ENCODE measurements at places on chromosomes 5 and 9.

DNA sequence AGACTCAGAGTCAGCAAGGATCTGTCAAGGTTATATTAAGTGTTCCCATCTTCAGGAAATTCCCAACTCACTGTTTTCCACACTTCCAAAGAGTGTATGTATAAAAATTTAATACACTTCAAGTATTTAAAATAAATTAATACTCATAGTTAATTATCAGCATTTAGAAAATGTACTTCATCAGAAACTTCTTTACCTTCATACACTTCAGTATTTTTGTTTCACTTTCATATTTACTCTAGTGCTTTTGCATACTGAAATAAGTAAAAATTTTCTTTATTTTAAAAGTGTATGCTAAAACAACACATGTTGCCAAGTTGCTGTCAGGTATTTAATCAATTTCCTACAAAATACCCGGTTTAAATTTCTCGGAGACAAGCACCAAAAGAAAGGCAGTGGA lies 16.5 kb downstream of the RICTOR start:
- no peak for DNase-seq

DNA sequence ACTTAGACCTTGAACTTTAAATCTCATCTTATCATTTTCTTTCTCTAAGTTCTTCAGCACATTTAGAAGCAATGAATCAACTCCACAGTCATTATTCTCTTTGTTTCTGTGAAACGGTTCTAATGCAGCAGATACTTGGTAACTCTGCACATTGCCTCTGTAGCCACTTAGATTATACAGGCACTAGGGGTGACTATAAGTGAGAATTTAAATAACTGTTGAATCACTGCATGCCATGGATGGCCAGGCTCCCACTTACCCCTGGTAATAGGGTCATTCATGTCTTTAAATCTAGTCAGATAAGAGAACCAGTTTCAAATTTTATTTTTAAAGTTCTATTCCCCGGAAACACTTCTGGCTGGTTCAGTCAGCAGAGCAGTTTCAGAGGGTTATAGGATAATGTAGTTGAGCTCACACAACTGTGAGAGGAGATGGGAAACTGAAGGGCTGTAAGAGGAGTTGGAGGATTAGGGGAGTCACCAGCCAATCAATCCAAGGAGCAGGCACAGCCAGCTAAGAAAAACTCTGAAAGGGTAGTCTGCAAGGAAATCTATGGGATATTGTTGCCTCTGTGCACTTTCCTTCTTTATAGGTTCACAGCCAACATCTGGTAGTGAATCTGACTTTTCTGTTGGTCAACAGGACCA lies 4.2 kb upstream of the MINAR2 start:
- no peak for DNase-seq

- DNase-seq, result no peak
Measured at GRCh38 chr9:105187781-105188180, 56.7 kb upstream of the SLC44A1 start.

DNA sequence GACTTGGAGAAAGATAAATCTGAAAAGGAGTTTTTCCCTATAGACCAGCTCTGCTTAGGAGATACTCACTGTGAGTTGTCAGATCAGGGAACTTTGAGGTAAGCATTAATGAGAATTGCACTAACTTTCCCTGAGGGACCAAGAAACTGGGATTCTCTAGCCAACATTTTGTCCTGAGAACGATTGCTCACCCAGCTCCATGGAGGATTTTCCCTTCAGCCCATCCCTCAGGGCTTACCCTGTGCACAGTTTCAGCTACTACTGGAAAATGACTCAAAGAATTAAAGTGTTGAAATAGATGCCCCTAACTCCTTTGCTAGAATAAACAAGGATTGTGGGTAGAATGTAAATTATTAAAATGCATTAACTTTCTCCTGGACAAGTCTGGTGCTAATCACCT lies 237.2 kb upstream of the IL12B start:
- no peak for DNase-seq

DNA sequence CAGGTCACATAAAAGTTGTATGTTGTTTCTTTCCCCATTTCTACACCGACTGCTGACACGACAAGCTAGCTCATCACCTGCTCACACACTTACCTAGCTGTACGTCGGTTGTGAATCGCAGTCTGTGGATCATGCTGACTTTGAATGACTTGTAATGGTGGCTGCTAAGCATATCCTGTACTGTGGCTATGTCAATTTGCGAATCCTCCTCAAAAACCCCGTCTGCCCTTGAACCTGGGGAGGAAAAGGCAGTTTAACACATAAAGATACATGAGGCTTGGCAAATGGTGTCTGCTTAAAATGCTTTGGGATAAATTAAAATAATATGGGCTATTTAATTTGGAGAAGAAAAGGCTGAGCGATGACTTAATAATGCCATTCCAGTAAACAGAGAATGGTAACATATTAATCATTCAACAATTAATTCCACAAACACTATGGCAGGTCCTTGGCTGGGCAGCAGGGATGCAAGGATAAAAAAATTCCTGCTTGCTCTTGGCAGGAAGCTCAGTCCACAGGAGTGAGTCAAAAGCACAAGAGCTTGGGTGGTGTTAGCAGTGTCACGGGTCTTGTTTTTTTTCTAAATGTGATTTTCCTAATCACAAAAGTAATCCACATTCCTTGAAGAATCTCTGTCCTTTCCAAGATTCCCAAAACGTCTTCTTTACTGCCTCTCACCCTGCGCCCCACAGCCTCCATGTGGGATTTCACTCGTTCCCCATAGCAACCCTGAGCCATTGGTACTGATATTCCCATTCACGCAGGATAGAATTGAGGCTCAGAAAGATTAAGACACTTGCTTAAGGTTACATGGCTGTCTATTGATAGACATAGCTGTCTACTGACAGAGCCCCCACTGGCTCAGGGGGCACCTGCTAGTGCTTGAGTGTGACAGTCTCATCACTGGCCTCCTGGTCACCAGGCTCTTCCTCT lies 222.4 kb downstream of the MAPKAP1 start:
- no peak for DNase-seq

- DNase-seq, result no peak
Measured at GRCh38 chr5:53991942-53992341, 318.4 kb downstream of the ARL15 start.

DNA sequence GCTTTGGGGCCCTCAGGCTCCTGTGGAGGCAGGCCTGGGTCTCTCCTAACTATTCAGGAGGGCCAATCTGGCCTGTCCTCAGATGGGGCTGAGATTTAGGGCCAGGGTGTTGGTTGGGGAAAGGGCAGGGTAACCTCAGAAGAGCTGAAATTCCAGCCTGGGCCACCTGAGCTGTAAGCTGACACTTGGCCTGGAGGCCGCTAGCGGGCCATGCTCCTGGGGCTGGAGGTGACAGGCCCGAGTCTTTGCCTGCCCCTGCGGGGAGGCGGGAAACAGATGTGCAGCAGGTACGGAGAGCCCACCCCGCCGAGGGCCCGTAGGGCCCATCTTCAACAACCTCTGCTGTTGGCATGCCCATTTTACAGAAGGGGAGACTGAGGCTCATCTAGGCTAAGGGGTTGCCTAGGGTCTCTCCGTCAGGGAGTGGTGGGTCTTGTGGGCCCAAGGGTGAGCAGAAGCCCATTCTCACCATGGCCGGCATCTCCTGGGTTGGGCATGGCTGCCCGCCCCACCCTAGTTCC lies 69.5 kb downstream of the RXRA start:
- DNase-seq, result no peak

- DNase-seq, result peak; percentile 56
Measured at GRCh38 chr9:118674942-118675341, 694.3 kb downstream of the BRINP1 start.

- DNase-seq, result peak; percentile 96
Measured at GRCh38 chr9:70601000-70601951, 186.8 kb upstream of the KLF9 start.

DNA sequence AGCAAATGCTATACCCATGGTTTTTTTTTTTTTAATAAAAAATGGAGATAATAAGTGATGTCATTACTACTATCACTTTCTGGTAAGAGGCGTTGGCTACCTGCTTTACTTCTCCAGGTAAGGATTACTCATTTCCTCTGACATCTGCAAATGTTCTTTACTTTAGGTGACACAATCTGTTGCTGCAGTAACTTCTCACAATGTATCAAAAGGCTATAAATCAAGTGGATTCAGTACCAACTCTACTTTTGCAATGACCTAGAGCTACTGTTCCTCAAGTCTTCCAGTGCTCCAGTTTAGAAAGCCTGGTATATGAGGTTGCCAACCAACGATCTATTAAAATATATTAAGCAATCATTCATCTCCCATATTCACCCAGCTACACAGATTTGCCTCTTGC lies 129.1 kb downstream of the PLK2 start:
- DNase-seq, result no peak

GRCh38 chr9:121874524-121874923 lies 218.6 kb downstream of the TTLL11 start:
- no peak for DNase-seq

DNA sequence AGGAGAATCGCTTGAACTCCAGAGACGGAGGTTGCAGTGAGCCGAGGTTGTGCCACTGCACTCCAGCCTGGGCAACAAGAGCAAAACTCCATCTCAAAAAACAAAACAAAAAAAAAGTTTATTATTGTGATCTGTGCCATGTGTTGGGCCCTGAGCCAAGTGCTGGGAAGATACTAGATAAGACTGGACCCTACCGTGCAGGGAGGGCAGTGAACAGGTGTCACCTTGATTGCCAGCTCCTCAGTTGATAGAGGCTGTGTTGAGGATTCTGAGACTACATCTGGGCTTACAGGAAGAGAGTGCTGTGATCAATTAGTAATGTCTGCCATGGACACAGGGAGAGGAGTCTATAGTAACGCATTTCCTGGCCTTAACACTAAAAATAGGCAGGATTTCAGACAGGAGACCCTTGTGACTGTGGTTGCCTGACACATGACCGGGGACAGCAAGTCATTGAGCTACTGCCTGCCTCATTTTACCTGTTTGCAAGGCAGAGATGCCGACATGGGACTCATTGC lies 201.5 kb downstream of the C9orf50 start:
- DNase-seq, result no peak

GRCh38 chr9:136629879-136630661 lies 32.6 kb upstream of the EGFL7 start:
- DNase-seq, result no peak

DNA sequence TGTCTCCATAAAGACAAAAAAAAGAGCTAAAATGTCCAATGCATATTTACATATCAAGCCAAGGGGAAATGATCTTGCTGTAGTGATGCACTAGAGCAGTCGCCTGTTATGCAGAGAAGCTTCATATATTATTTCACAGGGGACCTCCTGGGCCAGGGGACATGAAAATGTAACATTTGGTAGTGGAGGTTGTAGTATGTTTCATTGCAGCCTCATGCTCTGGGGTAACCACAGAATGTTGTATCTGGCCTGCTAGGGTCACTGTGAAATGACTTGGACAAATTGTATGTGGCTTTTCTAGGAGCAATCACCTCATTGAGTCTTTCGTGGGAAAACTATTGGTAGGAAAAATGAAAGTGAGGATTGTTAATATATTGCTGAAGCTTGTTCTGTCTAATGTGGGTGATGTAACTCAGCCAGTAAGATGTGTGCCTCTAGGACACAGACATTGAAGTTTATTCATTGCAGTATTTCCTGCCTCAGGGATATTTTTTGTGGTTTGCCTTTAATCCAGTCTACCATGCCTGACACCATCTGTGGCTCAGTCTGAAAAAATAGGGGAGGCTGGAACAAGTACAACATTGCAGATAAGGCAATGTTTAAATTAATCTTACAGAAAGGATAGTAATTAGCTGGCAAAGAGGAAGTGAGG lies 430.8 kb upstream of the TNC start:
- DNase-seq, result no peak

DNA sequence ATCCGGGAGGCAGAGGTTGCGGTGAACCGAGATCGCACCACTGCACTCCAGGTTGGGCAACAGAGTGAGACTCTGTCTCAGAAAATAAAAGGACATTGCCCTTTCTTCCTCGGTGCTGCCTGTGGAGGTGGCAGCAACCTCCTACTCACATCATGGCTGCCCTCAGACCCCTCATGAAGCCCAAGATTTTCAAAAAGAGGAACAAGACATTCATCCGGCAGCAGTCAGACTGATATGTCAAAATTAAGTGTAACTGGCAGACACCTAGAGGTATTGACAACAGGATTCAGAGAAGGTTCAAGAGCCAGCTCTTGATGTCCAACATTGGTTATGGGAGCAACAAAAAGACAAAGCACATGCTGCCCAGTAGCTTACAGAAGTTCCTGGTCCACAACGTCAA lies 12.6 kb upstream of the PAX5 start:
- DNase-seq, result no peak

- DNase-seq, result no peak
Measured at GRCh38 chr5:172370648-172371545, 83.4 kb downstream of the SH3PXD2B start.

GRCh38 chr5:78511121-78511906 lies 137.3 kb downstream of the LHFPL2 start:
- DNase-seq, result no peak

DNA sequence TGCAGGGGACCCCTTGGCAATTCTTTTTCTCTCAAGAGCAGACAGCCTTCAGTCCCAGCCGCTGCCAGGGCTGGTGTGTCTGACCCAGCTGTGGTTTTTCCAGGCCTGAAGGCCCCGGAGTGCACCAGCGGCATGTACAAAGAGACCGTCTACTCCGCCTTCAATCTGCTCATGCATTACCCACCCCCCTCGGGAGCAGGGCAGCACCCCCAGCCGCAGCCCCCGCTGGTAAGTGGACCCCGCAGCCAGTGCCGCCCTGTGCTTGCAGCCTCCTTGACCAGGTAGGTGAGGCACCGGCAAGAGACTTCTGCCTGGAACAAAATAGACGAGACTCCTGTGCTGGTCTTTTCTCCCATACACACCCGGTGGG lies 1.3 kb downstream of the TCF7 start:
- DNase-seq, result no peak

- no peak for DNase-seq
Measured at GRCh38 chr9:84123648-84124406, 143.2 kb downstream of the RMI1 start.

GRCh38 chr5:150517272-150518152 lies 9.6 kb downstream of the NDST1 start:
- peak; percentile 60 for DNase-seq

DNA sequence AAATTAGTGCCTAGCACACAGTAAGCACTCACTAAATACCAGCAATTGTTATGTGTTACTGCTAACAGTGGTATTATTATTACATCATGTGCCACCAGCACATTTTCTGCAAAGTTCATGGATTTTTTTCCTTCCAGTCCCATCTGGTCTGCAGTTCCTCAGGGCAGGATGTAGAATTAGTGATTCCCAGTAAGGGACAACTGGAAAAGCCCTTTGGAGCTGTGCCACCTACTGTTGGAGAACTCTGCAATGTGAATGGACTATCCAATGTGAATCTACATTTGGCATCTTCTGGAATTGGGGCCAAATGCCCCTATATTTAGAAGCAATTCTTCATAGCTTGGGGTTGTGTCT lies 154.0 kb downstream of the CDH6 start:
- DNase-seq, result no peak

DNA sequence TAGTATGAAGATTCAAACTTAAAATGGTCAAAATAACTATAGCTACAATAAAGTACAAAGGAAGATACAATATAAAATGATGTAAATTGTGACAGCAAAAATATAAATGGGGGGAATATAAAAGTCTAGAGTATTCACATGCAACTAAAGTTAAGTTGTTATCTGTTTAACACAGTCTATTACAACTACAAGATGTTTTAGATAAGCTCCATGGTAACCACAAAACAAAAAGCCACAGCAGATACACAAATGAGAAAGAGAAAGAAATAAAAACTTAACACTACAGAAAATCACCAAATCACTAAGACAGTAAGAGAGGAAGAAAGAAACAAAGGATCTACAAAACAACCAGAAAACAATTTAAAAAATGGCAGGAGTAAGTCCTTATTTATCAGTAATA lies 17.0 kb upstream of the SH3TC2 start:
- no peak for DNase-seq

- no peak for DNase-seq
Measured at GRCh38 chr9:4986783-4987182, 1.7 kb downstream of the JAK2 start.

Data from NCI-H2029 (cell line).